ENCODE measurements at places on chromosomes 7 and 10.

- DNase-seq = no peak
These were observed 10.3 kb downstream of the AKR1B1 start for GRCh38 chr7:134448356-134449229.

- no peak for DNase-seq
These were observed 93.7 kb upstream of the RPA3 start for GRCh38 chr7:7812112-7812511.

DNA sequence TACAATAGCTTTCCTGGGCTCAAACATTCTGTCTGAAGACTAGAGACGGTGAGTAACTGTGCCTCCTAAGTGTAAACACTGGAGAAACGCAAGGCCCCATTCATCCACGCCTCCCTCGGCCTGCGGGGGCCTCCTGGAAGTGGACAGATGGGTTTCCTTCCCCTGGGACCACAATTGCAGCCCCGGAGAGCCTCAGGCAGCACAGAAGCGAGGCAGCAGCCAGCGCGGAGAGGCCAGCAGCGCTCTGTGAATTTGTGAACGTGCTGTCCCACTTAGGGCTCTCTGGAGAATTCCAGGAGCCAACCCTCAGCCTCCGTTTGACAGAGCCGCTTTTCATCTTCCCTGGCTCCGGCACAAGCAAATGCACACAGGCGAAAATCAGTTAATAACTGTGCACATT lies 23.2 kb upstream of the CALN1 start:
- no peak for DNase-seq

- DNase-seq = peak; percentile 52
These were observed 181.2 kb upstream of the ITGB1 start for GRCh38 chr10:33139181-33139646.

GRCh38 chr10:93452143-93452542 lies 30.0 kb downstream of the MYOF start:
- no peak for DNase-seq

- no peak for DNase-seq
These were observed 8.6 kb downstream of the KIFBP start for GRCh38 chr10:68997211-68997610.

DNA sequence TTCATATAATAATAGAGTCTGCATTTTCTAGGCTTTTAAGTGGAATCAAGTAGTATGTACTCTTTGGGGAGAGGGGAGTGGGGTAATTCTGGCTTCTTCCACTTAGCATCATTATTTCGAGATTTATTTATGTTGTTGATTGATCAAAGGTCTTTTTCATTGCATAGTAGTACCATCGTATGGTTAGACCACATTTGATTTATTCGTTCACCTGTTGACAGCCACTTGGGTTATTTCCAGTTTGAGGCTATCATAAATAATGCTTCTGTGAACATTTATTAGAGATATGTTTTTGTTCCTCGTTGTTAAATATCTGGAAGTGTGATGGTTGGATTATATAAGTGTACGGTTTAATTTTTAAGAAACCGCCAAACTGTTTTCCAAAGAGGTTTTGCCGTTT lies 52.8 kb downstream of the AHCYL2 start:
- DNase-seq = no peak

GRCh38 chr10:7184660-7185366 lies 226.0 kb downstream of the SFMBT2 start:
- no peak for DNase-seq

GRCh38 chr7:18860221-18860620 lies 257.2 kb downstream of the TWIST1 start:
- no peak for DNase-seq

DNA sequence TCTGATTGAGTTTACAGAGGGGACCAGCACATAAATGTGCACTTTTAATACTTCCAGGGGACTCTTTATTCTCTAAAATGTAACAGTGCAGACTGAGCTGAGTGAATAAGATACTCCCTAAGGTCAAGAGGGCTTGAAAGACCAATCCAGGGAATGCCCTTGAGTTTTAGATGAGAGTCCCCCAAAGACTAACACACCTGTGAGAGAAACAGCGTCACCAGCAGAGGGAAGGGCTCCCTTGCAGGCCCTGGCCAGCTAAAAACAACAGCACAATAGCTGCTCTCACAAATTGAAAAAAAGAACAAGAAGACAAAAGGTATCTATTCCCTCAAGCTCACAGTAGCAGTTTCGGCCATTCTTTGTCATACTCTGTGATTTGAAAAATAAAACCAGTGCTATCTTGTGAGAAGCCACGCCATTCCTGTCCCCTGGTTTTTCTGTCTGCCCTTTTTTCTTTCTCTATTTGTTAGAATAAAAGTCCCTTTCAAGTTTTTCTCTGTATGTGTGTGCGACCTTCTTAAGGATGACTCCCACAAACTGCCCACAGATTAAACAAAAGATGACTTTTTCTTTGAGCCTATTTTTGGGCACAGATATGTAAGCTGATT lies 230.4 kb upstream of the BMPER start:
- no peak for DNase-seq

GRCh38 chr7:92944633-92945032 lies 108.3 kb upstream of the CDK6 start:
- DNase-seq = no peak

GRCh38 chr10:102645388-102645740 lies 1.1 kb downstream of the TRIM8 start:
- DNase-seq = no peak

DNA sequence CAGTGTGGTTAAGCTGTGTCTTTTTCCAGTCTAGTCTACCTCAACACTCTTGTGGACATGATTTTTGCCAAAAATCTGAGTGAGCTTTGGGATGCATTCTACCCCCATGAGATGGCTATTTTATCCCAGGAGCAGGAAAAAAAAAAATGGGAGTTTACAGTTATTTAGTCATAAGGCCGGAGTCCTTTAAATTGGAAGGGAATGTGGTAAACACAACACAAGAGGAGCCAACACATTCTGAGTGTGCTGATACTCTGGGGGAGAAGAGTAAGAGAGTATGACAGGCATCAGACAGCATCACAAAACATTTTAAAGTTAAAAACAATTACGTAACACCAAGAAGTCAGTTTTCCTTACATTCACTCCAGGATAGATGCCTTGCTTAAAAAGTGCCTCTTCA lies 46.1 kb downstream of the C1GALT1 start:
- DNase-seq = no peak

DNA sequence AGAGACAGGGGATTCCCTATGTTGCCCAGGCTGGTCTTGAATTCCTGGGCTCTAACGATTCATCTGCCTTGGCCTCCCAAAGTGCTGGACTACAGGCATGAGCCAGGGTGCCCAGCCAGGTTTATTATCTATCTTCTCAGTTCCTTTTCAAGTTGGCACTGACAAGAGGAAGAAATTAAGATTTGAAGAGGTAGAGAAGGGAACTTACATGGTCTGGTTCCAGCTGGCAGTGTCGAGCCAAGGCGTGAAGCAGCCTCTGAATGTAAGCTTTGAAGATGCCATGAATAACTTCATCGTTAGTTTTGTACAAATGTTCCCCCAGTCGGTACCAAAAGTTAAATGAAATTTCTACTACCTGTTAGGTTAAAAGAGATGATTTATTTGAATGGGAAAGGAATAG lies 57.7 kb downstream of the TNPO3 start:
- DNase-seq = no peak

DNA sequence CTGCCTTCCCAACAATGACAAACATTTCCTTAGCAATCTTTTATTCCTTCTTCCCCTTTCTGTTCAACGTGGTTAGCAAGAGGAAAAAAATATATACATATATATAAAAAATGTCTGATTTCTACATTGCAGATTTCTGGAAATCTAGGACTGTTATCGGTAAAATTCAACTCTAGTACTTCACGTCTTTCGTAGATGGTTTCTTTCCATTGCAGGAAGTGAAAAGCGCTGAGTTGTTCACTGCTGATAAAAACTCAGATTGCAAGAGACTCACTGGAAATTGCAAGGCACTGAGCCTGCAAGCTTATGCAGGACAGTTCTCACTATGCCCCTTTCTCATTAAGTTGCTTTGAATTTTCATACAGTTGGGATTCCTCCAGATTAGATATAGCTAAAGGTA lies 23.9 kb downstream of the KIN start:
- DNase-seq = no peak

DNA sequence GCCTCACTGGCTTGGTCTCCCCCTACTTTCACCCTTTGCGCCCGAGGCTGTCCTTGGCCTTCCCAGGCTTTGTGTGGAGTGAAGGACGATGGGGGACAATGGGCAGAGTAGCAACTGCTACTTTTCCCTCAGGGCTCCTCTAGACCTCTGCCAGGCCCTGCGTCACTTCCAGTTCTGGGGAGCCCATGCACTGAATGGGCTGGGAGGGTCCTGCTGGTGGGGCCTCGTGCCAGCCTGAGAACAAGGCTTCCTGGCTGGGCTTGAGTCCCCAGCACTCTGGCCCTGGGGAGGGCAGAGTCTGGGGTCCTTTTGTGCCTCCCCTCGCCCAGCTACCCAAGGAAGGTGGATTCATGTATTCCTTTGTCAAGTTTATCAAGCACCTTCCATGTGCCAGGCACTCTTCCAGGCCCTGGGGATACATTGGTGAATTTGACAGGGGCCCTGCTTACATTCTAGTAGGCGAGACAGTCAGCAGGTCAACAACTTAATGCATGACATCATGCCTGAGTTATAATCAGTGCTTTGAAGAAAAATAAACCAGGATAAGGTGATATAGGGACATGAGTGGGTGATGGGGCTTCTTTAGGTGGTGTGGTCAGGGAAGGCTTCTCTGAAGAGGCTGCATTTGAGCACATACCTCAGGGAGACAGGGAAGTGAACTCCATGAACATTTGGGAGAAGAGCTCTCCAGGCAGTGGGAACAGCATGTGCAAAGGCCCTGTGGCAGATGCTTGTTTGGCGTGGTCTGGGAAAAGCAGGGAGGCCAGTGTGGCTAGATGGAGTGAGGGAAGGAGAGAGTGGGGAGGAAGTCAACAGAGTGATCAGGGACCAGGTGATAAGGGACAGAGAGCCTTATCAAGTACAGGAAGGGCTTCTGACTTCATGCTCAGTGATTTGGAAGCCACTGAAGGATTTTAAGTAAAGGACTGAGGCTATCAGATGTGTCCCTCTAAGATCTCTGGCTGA lies 14.1 kb downstream of the ZMIZ1 start:
- no peak for DNase-seq

DNA sequence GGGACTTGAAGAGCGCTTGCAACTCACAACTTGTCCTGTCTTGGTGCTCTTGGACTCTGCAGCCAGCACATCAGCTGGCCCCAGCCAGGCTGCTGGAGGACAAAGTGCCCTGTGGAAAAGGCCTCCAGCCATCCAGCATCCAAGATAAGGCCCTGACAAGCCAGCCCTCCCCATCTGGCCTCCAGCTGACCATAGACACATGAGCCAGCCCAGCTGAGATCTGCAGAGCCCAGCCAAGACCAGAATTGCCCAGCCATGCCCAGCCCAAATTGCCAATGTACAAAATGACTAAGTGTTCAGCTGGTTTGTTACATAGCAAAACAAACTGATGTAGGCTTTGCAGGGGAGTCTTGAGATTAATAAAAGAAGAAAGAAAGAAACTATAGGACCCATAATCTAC lies 36.0 kb upstream of the FRMD4A start:
- no peak for DNase-seq

- DNase-seq = no peak
These were observed 166.9 kb downstream of the PARD3 start for GRCh38 chr10:34647875-34648865.

GRCh38 chr7:69963393-69963792 lies 365.1 kb downstream of the AUTS2 start:
- no peak for DNase-seq

DNA sequence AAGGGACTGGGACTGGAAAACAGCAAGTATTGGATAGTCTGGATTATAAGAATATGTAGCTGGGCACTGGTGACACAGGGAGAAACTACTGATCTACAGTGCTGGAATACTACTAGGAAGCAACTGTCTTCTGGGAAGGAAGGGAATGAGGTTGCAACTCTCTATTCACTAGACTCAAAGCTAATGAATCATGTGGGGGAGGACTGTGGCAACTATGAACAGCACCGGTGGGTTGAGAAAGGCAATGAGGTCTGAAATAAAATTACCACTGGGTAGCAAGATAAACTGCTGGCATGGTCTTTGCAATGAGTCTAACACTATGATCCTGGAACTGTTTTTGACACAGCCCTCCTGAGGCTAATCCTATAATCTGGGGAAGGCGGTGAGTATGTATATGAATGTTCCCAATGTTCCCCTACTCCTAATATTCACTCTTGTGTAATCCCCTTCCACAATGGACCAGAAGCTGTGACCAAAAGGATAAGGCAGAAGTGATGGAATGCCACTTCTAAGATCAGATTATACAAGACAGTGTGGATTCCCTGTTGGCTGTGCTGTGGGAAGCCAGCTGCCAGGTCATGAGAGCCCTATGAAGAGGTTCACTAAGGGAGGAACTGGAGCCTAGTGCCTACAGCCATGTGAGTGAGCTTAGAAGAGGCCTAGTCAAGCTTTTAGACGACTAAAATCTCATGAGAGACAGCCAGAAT lies 101.3 kb upstream of the DNAJB12 start:
- DNase-seq = no peak

DNA sequence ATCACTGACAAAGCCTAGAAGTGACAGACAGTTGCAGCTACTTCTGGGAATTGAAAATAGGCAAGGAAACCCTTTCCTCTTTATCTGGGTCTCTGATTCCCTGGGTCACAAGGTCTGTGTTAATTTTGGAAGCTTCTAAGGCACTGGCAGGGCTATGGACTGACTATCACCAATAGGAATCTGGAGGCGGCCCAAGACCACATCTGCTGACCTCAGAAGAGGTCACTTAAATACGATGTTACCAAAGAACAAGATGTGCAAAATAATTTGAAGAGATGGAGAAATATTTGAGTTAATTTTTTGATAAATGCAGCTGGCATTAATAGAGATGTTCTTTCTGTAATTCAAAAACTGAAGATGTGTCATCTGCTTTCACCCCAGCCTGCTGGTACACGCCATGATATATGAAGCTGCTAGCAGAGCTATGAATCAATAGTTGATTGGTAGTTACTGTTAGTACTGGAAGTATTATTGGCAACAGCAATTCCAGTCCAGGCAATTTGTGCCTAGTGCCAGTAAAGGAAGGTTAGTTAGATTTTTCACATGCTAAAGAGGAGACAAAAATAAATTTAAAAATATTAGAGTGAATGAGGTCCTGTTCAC lies 5.5 kb upstream of the STEAP4 start:
- no peak for DNase-seq

Data from stimulated activated CD4-positive, alpha-beta T cell treated with anti-CD3 and anti-CD28 coated beads, Interleukin-4, amount 100 ng/mL, for 48 hours (primary cell).